ENCODE measurements at places on chromosomes 11 and 22. TPM values are rescaled to one million over a fixed set of nuclear protein-coding genes. Genes with fewer than 3 reads are reported as not detected.

- DNase-seq, result no peak
These were observed 9.3 kb downstream of the TSPO start for GRCh38 chr22:43160497-43161126.

GRCh38 chr22:18110954-18111758 is 547 bp downstream of the TUBA8 start:
- DNase-seq, result no peak

- no peak for DNase-seq
These were observed 29.8 kb downstream of the LIF start for GRCh38 chr22:30216710-30217109.

Gene UBASH3B
- total RNA-seq, result 2.2 TPM

Gene AAMDC
- total RNA-seq, result 18.2 TPM

DNA sequence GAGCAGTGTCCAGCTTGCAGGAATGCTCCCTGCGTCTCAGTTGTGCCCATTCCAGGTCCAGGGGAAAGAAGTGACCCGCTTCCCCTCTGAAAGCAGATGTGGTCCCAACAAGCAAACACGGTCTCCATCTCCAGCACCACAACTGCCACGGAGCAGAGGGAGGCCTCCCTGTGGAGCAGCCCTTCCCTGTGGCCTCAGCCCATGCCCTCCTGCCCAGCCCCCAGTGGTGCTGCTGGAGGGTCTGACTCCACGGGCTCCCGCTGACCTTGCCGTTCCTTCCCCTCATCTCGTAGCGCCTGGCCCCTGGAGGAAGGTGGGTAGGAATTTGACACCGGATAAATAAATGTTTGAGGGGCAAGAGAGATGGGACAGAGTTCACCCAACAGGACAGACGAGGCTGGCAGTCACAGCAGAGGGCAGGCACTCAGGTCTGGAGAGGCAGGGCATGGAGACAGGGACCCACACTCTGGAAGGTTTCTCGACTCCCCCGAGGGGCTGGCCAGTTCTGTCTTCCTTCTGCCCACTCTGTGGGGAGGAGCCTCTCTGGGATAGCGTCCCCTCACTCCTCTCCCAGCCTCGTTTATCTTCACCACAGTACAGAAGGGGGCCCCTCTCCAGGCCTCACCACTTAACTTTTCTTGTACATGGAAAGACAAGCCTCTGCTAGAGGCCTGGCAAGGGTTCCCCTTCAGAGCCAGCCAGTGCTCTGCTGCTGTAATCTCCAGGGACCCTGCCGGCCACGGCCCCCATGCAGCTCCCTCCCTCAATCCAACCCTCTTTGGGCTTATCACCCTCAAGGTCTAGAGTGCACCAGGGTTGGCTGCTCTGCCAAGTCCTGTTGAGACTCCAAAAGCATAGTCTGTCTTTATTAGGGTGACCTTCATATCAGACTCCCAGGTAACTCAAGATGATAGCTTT is 7.5 kb upstream of the ST3GAL4 start:
- DNase-seq, result no peak

GRCh38 chr11:63558459-63559157 is 4.6 kb downstream of the PLAAT2 start:
- no peak for DNase-seq

GRCh38 chr11:66281001-66281400 is 3.0 kb downstream of the CNIH2 start:
- DNase-seq, result no peak

GRCh38 chr11:93525601-93526345 is 17.4 kb downstream of the SMCO4 start:
- no peak for DNase-seq

DNA sequence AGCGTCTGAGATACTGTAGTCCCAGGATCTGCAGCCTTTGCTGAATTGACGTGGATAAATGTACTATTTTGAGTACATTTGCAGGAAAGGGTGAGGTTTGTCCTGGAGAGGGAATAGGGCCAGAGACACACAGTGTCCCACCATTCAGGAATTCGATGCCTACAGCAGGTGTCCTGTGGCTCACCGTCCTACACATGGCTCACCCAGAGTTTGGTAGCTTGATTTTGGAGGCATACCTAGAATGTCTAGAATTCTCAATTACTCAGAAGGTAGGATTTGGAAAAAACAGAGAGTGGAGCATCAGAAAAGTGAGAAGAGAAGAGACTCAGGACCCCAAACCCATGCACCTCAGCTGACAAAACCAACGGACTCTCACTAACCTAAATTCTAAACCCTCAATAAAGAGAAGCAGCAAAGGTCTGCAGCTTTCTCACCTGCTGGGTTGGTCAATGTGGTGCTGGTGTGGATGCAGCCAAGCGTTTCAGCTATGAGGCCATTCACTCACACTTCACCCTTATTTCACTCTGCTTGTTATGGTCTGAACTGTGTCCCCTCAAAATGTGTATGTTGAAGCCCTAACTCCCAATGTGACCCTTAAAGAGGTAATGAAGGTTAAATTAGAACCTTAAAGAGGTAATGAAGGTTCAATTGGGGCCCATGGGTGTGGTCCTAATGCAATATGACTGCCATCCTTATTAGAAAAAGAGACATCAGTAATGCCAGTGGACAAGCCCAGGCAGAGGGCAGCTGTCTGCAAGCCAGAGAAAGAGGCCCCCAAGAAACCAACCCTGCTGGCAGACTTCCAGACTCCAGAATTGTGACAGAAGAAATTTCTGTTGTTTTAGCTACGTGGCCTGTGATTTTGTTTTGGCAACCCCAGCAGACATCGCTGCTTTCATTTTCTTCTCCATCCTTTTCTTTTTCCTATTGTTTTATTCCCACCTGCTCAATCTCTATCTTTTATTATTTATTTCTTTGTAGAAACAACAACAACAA is 187.8 kb downstream of the SNX19 start:
- no peak for DNase-seq

GRCh38 chr11:115078461-115079438 is 400.4 kb downstream of the NXPE2 start:
- DNase-seq, result no peak

Gene MPZL2
- 165 TPM for total RNA-seq

DNA sequence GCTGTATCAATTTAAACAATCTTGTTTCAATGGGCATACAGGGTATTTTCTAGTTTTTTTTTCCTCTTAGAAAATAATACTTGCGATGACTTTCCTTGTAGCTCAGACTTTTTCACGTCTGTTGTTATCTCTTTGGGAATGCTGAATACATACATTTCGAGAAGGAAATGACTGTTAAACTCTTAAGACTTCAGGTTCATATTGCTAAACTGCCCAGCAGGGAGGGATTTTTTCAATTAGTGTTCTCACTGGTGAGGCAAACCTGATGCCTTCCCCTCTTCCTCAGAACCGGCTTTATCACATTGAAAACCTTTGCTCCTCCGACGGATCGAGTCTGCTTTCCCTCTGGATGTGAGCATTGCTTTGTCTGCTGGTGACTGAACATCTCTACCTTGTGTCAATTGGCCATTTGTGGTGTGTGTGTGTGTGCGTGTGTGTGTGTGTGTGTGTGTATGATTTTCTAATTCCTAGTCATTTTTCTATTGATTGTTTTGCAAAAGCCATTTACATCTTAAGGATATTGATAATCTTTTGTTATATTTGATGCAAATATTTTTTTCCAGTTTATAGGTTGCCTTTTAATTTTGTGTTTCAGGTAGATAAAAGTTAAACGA is 6.6 kb downstream of the NEAT1 start:
- no peak for DNase-seq

Gene SAA4
- total RNA-seq, result 1.7 TPM

DNA sequence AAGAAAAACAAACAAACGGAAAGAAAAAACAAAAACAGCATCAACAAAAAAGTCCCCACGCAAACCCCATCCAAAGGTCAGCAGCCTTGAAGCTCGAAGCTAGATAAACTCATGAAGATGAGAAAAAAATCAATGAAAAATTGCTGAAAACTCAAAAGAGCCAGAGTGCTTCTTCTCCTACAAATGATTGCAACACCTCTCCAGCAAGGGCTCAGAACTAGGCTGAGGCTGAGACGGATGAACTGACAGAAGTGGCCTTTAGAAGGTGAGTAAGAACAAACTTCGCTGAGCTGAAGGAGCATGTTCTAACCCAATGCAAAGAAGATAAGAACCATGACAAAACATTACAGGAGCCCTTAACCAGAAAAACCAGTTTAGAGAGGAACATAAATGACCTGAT is 18.4 kb upstream of the FTH1 start:
- DNase-seq, result no peak

- no peak for DNase-seq
These were observed 98.2 kb upstream of the NNMT start for GRCh38 chr11:114197799-114198500.

Gene STK33
- total RNA-seq, result 11.5 TPM

- DNase-seq, result no peak
These were observed 59.4 kb downstream of the KDM2A start for GRCh38 chr11:67178421-67178820.

DNA sequence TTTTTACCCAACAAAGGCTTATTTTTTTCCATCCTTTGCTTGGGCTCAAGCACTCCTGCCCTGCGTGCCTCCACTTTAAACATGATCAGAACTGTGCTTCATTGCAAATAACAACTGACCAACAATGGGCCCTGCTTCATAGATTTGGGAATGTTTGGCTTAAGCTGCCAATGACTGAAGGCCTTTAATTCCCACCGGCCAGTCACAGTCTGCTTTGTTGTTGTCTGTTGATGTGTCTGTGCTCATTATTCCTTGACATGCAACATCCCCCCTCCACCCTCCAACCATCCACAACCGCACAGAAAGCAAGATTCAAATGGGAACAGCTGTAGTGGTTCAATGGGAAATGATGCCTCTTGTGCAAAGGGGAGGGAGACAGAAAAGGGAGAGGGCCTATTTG is 23.0 kb downstream of the PAX6 start:
- DNase-seq, result no peak

Gene TEX12
- not detected for total RNA-seq

Gene SGSM1
- total RNA-seq, result 2.9 TPM

DNA sequence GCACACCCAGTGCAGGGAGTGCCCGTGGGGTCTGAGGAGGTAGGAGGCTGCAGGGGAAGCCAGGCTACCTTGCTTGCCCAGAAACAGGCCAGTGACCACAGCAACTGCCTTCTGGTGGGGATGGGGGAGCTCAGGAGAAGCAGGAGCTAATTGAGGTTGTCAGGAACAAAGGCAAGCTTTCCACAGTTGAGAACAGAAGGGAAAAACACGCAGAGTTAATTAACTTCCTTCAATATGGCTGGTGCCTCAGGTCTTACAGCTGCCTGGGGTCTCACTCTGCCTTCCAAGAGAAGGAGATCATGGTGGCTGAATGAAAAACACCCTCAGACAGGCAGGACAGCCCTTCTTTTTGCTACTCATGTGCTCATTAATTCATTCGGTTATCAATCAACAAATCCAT is 127.9 kb upstream of the SYT13 start:
- DNase-seq, result no peak

DNA sequence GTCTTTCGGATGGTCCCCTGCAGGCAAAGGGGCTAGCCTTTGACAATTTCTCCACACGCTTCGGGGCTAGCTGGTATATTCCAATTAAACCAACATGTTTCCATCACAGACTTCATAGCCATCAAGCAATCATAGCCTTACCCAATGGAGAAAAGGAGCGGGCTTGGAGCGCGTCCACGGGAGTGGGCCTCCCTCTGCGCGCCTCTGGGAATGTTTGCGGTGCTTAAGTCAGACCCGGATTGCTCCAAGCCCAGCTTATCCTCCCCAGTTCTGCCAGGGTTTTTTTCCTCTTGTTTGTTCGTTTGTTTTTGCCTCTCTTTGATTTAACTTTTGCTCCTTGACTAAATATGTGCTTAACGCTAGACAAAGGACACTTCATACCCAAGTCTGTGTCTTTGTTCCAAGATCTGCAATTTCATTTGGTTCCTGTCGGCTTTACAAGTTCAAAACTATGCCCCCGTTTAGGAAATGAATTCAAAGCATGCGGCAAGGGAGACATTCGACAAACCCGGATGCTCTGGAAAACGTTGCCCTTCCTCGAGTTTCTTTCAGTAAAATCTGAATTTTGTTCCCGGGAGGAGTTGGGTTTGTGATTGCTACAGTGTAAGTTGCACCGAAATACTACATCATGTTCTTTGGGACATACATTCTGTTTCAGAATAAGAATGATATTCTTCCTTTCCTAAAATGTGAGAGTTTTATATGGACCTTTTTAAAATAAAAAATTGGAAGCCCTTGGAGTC is 1.0 kb upstream of the GLB1L2 start:
- peak; percentile 74 for DNase-seq

DNA sequence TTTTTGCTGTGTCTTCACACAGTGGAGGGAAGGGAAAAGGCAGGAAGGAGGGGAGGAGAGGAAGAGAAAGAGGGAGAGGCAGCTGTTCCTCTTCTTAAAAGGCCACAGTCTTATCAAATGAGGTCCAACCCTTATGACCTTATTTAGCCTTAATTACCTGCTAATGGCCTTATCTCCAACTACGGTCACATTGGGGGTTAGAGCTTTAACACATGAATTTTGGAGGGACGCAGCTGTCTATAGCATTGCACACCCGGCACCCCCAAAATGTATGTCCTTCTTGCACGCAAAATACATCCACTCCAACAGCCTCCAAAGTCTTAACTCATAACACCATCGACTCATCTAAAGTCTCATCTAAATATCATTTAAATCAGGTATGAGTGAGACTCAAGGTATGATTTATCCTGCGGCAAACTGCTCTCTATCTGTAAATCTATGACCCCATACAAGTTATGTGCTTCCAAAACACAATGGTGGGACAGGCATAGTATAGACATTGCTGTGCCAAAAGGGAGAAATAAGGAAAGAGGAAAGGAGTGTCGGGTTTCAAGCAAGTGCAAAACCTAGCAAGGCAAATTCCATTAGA is 45.0 kb upstream of the ASPHD2 start:
- no peak for DNase-seq

DNA sequence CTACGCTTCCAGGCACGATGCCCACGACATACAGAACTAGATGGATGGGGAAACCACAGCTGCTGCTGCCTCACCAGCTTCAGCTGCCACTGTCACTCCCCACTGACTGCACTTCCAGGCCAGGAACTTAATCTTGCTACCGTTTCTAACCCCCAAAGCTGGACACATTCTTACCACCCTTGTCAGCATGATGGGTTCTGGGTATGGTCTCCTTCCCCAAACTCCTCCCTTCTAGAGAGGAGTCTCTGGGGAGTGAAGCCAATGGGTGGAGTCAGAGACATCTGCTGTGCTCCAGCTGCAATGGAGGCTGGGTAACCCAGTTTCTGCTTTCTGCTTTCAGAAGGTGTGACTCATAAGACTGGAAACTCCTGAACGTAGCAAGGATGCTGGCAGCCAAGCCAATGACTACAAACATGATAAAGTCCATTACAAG is 87.0 kb upstream of the THY1 start:
- no peak for DNase-seq

DNA sequence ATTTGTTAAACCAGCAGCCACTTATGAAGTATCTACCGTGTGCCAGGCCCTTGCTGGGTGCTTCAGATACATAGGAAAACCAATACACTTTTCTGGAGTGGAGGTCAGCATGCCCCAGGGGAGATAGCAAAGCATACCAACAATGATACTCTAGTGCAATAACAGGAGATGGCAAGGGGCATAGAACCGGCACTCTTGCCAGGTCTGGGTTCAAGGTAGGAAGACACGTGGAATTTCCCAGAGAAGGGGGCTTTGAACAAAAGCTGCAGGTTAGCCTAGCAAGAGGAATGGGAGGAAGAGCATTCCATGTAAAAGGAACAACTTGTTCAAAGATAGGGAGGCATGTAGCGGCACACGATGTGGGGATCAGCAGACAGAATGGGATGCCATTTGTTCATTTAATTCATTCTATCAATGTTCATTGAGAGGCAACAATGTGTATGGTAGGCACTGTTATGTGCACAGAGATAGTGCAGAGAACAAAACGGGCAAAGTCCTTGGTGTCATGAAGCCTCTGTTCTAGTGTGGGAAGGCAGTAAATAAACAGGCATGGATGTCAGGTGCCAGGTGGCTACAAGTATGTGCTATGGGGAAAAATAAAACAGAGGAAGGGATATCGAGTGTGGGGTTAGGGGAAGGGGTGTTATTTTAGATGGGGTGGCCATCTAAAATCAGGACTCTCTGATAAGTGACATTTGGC is 162.6 kb upstream of the E2F8 start:
- DNase-seq, result no peak
